ENCODE measurements at places on chromosomes 3 and 15.

DNA sequence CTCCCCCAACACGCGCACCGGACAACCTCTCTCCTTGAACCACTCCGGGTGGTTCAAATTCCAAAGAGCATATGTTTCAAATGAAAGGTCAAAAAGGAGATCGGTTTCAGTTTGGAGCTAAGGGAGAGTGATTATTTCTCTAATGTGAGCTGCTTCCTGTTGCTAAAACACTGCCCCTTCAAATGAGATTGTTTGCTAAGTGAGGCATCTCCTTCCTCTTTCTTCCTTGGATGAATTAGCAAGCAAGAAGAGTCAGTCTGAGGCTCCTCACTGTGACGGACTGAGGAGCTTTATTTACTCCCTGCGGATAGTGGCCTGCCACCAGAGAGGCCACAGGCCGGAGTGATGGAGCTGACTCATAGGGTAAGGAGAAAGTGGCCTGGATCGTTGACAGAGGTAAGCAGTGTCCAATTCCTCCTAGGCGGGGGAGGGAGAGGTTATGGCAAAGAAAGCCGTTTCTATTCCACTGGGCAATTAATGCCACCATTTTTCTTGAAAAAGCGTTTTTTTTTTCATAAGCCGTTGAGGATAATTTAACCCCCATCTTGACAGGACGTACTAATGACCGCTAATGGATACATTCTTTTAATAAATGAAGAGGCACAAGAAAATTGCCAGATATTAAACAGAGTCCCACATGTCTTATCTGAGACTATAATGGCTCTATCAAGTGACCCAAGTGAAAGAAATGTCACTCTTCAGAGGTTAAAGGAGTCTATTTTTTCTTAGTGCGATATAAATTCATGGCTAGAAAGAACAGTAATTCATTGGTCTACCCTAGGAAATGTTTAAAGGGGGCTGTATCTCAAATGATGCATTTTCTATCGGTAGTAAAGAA lies 167.0 kb upstream of the ANKRD28 start:
- no peak for DNase-seq

- DNase-seq: no peak
Measured at GRCh38 chr15:77208241-77208640, 137.3 kb upstream of the TSPAN3 start.

DNA sequence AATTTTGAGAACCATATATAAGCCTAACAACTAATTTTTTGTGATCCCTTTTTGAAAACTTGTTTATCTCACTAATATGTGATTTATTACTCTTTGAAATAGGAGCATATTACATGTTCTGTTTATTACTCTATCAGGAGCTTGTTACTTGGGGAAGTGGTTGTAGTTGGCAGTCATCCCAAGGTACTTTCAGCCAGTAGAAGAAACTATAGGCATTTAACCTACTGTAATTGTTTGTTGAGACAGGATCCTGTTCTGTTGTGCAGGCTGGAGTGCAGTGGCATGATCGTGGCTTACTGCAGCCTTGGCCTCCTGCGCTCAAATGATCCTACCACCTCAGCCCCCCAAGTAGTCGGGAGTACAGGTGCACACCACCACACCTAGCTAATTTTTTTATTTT lies 195.6 kb downstream of the TCF12 start:
- no peak for DNase-seq

DNA sequence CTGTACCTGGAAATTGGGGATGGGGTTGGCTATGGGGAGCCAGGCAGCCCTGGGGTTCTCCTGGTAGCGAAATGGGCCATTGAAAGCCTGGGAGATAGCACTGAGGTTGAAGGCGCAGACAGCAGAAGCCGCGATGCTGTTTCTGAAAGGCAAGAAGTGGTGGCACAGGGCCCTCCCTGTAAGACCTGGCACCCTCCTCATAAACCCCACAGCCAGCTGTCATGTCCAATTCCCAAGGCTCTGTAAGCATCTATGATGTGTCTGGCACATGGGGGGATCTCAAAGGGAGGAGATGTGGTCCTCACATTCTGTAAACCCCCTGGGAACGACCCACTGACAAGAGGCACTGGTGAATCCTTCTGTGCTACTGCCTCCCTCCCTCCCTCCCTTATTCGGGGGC lies 104.0 kb downstream of the SEMA5B start:
- no peak for DNase-seq

GRCh38 chr3:14000556-14000955 lies 120.7 kb upstream of the WNT7A start:
- DNase-seq: no peak

DNA sequence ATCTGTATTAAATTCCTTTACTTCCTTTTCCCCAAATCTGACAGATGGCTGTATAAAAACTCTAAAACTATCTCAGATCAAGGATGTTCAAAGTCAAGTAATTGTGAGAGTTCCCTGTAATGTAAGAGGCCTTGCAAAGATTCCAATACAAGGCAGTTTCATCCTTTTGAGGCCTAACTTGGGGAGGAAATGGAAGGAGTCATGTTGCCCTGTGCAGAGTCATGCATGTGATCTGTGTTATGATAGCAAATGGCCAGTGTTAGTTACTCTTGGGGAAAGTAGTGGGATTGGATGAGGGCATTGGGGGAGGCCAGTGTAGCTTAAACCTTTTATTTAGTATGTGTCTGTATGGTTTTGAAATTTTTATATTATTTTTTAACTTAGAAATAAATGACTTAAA lies 23.7 kb upstream of the FBXL22 start:
- DNase-seq: no peak

DNA sequence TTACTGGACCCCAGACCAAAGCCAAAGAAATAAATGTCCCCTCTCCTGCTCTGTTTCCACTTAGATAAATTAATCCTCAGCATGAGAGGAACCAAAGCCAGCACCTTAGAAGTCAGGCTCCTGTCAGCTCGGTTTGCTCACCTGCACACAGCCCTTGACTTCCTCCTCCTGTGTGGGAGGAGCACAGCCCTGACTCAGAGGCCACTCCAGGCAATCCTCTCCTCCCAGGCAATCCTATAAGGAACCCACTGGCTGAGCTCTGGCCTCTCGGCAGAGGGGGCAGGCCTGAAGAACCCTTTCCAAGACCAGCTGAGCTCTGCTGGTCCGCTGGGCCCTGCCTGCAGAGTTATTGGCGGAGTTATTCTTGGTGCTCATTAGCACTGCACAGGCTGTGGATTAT lies 30.8 kb downstream of the LIPC start:
- no peak for DNase-seq

DNA sequence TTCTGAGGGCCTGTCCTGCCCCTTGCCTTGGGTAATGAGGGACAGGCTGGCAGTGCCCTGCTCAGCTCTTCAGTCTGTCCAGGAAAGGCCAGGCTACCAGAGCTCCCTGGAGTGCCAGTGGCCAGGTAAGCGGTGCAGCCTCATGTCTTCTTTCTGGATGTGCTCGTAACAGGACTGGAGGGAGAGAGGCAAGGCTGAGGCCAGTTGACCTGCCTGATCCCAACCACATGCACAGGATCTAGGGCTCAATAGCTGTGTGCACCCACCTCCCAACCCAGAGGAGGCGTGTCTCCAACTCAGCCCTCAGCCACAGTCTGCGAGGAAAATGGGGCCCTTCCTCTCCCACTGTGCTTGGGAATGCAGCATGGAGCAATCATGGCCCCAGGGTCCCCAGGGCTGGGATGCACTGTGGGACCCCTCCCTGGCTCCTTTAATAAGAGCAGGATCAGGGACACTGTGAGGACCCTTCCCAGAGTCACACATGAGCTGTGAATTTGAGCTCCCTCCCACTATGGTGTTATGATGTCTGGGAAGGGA lies 22.5 kb downstream of the ALS2CL start:
- DNase-seq: peak; percentile 40

GRCh38 chr3:23203708-23204330 lies 692 bp downstream of the UBE2E2 start:
- DNase-seq: peak; percentile 57

DNA sequence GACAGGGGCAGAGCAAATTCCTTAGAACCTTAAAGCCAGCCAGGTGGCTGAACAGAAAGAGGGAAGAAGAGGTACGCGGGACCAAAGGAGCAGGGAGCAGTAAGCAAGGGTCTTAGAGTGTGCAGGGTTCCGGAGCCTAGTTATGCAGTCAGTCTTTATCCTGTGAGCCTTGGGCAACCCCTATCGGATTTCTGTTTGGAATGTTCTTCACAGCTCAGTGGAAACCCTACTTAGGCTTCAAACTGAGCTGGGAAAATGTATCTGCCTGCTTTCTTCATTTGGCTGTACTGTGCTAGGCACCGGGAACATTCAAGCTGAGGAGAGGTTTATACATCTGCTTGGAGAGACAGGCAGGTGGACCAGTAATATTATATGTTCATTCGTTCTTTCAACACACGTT lies 37.1 kb downstream of the PSMD6 start:
- DNase-seq: no peak

- DNase-seq: no peak
Measured at GRCh38 chr3:43203022-43203421, 83.3 kb upstream of the SNRK start.

DNA sequence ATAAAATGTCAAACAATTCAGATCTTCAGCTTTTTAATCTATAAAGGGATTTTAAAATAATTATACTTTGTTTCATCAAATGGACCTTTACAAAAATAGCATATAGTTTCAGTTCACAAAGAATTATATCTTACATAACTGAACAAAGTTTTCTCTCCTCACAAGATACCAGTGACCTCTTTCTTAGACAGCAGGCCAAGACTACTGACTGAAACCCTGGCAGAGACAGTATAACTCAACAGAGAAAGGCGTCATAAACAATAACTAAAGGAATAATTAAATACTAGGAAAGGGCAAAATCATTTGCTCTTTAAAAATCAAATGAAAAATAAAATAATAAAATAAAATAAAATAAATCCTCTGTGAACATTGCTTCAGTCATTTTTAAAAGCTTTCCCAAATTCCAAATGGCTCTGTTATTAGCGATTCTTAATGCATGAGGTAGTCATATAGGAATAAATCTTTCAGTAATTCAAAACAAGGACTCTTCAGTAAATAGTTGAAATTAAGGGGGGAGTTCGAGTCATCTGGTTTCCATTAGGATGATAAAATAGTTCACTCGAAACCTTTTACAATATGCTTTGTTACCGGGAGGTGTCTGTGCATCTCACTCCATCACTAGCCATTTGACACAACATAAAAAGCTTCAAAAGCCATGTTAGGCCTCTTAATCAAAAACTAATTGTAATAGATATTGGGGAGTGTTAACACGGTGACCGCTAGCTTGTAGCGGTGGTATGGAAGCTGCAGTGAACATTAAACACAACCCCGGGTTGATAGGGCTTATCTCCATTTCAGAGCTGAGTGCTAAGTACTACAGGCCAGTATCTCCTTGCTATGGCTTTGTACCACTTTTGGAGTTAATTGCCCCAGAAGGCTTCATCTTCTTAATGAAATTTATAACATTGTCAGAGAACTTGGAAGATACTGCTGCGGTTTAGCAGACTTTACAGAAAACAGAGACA lies 142.9 kb upstream of the NR2F2 start:
- no peak for DNase-seq

DNA sequence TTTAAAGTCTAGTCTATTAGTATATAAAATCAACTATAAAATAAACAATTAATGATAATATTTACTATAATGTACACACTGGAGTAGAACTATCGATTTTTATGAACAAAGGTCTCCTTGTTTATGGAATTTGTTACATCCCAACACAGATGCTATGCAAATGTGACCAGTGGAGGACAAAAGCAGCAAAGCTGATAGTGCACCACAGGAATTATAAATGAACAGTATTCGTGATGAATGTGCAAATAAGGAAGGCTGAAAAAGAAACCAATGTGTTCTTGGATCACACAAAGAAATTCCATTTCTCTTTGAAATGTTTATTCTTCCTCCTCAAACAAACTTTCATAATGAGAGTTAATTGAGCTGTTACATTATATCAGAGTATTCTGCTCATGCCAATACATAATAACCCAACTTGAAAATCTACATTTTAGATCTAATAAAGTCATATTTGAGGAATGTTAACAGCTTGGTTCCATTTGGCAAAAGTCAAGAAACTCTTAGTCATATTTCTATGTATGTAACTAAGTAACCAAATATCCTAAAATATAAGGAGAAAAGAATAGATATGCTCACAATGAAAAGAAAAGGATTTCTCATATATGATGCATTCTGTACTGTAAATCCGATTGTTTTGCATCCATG lies 79.3 kb downstream of the NEK10 start:
- no peak for DNase-seq

DNA sequence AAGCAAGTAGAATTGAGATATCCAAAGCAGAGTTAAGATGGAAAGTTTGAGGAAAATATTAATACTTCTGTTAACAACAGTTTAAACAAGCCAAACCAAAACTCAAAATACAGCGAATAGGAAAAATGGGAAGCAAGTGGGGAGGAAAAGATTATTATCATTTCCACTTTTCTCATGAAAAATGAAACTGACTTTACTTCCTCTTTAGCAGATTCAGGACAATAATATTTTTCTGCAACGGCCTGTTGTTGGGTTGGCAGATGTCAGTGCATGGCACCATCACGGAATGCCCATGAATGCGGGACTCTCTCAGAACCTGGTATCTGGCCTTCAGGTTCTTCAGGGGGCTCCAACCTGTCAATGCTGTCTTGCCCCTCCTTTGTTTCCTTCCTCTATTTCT lies 11.1 kb downstream of the ANKUB1 start:
- DNase-seq: no peak

Measured in ecto neural progenitor cell (in vitro differentiated cells).